ENCODE measurements at places on chromosomes 5 and 9.

GRCh38 chr5:72107901-72108201 is 576 bp downstream of the MAP1B start:
- DNase-seq: no peak

DNA sequence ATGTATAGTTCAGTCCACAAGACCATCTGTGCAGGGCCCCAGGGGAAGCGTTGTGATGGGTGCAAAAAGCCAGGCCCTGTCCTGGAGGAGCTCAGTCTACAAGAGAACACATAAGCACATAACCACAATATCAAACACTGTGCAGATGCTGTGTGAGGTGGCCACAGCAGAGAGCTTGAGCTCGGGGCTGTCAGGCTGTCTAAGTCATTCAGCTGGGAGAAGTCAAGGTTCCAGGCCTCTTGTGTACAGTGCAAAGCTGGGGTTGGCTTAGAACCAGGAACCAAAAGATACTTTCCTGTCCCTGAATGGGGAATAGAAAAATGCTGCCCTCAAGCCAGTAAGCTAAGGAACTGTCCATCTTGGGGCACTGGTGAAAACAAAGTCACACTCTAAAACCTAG is 75.0 kb downstream of the PRDM6 start:
- DNase-seq: no peak

DNA sequence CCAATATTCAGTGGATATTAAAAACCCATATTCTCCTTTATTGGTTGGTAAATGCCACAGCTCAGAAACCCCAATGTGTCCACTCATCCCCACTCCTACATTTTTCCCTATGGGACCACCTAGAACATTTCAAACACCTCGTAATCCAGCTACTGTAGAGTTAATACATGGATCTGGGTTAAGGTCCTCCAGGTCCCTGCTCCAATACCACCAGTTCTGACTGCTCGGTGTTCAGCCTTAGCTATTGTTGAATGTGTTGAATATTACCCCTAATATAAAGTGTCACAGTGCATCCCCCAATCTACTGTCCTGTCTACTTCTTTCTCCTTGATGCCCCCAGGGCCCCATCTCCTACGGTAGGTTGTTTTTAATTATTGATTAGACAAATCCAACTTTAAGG is 231.5 kb downstream of the PCSK1 start:
- DNase-seq: no peak

DNA sequence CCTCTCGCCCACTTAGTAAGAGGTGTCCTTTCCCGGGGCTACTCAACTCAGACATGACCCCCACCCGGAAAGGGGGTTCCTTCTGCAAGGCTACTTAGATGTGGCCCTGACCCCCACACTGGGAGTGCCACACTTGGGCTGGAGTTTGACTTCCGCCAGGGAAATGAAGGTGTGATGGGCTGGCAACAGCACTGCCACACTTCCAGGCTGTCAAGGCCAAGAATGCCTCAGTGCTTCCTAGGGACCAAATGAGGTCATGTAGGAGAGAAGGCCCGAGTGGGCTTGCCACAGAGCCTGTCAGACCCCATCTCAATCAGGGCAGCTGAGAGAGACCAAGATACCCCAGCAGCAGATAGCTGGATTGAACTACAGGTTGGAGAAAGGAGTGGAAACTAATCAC is 55.5 kb downstream of the DRD1 start:
- DNase-seq: no peak

- no peak for DNase-seq
These were observed 49.2 kb upstream of the TESK1 start for GRCh38 chr9:35555881-35556280.
